IMR-90 (cell line): ENCODE measurements at places on chromosomes 2 and 18.

DNA sequence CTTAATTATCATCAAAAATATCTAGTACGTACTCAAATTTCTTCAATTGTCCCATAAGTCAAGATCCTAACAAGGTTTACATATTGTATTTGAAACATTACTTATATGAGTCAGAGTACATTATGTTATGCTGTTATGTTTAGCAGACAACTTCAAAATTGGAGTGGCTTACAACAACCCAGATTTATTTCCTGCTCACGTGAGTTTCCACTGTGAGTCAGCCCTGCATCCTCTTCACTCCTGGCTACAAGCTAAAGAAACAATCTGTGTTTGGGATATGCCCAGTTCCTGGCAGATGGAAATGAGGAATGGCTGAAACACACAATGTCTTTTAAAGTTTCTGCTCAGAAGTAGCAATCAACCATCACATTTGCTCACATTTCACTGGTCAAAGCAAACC is 31.5 kb upstream of the TANC1 start:
- DNase-seq, result peak; percentile 95

DNA sequence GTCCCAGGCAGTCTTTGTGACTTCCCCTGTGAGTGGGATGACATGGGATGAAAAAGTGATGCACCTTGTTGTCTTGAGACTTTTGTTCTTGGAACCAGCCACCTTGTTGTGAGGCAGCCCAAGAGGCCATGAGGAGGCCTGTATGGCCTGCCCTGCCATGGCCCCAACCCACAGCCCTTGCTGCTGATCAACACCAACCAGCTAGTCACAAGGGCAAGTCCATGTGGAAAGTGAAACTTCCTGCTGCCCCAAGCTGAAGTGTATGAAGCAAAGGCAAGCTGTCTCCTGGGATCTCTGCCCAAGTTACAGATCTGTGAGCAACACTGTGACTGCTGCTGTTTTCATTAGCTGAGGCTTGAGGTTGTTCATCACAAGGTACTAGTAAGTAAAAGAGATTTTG is 21.6 kb downstream of the TMEM18 start:
- DNase-seq, result peak; percentile 39

GRCh38 chr18:23336101-23336500 is 117.0 kb upstream of the RIOK3 start:
- no peak for DNase-seq

- no peak for DNase-seq
Measured at GRCh38 chr2:130823886-130824491, 12.7 kb upstream of the ARHGEF4 start.

DNA sequence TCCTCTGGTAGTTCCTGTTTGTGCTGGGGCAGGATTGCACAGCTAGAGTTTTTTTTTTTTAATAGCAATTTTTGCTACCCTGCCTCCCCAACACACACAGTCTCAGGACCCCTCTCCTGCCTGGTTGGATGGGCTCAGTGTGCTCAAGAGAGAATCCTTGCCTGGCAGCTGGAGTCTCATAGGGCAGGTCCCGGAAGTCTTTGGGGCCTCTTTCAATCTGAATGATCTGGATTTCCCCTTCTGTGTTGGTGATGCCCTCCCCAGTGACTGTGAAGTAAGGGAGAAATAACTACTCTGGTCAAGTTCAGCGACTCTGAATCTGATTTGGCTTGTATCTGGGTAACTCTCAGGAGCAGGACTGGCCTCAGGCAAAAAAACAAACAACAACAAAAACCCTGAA is 220.6 kb upstream of the LRRTM1 start:
- no peak for DNase-seq

DNA sequence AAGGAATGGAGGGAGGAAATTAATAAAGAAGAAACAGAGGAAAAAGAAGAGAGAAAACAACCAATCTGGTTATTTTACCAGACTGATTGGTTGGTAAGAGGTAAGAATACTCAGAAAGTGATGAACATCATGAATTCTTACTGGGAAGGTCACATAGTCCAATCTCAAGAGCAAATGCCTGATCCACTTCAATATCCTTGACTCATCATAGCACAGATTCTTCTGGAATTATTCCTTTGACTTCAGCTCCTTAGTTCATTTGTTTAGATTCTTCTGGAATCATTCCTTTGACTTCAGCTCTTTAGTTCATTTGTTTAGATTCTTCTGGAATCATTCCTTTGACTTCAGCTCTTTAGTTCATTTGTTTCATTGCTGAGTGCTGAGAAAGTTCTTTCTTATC is 2030.6 kb upstream of the CELF4 start:
- DNase-seq, result peak; percentile 73

DNA sequence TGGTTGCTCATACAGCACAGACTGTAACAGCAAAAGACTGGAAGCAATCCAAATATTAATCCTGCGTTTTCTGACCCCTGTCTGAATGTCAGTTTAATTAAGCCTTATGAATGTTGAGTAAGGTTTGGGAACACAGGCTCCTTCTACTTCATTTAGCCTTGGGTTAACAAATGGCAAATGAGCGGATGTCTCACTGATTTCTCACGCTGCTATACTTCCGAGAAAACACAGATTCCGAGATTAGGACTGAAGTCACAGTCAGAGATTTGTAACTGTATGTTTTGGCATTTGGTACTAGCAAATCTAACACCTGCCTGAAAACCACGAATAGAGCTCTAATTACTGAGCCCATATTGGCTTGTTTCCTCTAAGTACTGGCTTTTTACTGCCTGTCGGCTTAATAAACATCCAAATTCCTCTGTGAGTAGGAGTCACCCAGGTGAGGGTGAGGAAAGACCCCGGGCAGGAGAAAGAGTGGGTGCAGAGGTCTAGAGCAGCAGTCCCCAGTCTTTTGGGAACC is 10.6 kb downstream of the MC5R start:
- DNase-seq, result no peak

DNA sequence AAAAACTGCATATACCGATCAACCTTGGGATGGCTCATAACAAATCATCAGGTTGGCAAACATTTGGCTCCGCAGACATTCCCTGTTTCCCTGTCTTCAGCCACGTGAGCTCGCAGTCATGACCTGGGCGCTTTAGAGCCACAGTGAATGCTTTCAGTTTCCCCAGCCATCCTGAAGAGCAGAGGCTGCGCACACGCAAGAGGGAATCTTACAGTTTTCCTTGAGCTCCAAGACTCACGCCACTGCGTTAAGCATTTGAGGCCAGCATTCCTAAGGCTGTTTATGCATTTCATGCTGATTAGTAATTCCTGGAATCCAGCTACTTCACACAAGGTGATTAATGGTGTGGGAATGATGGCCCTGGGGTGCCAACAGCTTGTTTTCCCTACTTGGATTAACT is 95.1 kb downstream of the MTCL1 start:
- DNase-seq, result peak; percentile 100

DNA sequence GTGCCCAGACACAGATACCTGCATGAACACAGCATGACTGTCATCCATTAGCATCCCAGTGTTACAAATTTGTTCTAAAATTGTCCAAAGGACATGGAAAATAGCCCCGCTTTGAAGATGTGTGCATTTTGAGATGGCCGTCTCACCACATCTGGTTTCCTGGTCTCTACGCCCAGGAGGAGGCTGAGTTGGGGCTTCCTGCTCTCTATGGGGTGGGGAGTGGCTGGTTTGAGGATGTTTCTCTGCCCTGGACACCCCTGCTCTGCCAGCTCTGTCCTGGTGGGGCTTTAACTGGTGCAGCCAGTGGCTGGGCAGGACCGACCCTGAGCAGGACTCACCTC is 74.6 kb upstream of the SMAD7 start:
- no peak for DNase-seq

GRCh38 chr2:109247340-109247739 is 118.3 kb downstream of the SH3RF3 start:
- DNase-seq, result no peak

DNA sequence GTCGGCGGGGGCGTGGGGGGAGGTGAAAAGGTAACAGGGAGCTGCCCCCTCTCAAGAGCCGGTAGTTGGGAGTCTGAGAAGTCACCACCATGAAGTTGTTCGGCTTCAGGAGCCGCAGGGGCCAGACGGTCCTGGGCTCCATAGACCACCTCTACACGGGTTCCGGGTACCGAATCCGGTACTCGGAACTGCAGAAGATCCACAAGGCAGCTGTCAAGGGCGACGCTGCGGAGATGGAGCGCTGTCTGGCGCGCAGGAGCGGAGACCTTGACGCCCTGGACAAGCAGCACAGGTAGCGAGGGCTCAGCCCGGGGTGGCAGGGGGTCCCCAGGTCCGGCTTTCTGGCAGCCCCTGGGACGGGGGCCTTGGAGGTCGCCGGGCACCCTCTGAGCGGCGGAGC is 47.1 kb upstream of the ZNF519 start:
- DNase-seq, result no peak

- DNase-seq, result no peak
Measured at GRCh38 chr2:212752730-212753351, 214.2 kb upstream of the ERBB4 start.

- DNase-seq, result no peak
Measured at GRCh38 chr2:128108166-128108565, 17.2 kb downstream of the UGGT1 start.

DNA sequence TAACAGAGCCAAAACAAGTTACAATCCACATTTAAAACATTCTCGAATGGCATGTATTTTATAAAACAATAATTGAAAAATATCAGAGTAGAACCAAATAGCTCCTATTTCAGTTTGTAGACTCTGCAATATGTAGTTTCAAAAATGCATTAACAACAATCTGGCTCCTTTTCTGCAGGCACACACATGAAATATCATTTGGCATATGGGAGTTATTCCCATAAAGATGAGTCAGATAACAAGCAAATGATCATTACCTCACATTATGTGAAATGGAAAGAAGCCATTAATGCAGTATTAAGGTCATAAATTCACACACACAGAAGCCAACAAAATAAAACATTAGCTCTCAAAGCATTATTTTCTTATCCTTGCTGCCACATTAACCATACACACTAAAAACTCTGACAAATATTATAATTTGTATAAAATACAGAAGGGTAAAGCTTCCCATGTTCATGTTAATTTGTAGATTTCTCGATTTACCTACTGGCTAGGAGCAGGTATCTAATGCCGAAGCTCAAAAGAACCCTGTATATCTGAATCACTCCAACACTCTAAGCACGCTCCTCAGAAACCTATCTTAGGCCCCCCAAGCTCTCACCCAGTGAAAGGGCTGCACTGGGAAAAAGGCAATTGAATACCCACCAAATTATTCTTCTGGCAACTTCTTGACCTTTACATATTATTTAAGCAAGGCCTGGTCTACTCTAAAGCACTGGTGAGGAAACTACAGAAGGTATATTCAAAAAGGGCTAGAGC is 13.8 kb downstream of the NBAS start:
- DNase-seq, result peak; percentile 6

- no peak for DNase-seq
Measured at GRCh38 chr2:47697000-47697601, 85.8 kb upstream of the MSH6 start.

GRCh38 chr2:235007664-235008457 is 56.0 kb downstream of the SH3BP4 start:
- DNase-seq, result no peak

DNA sequence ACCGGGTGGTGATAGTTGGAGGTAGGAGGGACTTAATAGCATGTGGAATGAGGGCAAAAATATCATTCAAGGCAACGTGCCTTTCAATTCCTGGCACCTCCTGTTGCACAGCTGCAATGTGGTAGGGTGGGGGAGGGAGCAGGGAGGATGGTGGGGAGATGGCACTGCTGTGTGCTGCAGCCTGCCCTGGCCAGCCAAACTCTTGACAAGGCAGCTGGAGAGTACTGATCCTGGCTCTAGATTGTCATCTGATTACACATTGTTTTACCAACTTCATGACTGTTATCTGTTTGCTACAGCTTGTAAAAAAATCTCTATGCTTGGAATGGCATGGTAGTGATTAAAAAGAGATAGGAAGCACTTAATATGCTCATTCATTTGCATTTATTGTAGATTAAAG is 47.7 kb downstream of the PLCL1 start:
- DNase-seq, result no peak

- DNase-seq, result no peak
Measured at GRCh38 chr18:24168496-24168895, 29.6 kb downstream of the CABYR start.

DNA sequence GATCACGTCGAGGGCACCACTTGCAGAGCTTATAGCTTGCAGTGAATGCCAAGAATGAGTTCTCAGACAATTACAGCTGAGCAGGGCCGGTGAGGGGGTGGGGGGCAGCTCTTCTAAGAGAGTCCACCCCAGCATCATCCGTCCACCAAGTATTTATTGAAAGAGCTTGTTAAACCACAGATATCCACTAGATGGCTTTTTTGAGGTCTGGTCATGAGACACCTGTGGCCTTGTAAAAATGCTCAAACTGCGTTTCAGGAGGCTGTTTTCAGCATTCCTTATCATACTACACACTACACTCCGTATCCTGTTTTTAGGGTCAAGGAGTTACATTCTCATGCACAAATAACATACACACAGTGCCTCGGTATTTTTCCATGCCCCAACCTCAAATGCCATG is 51.5 kb downstream of the DNAJC10 start:
- peak; percentile 33 for DNase-seq
